Suprapubic skin (tissue), 4 donors: ENCODE measurements at places on chromosomes 13 and 19. TPM values are rescaled to one million over a fixed set of nuclear protein-coding genes. Genes with fewer than 3 reads are reported as not detected.

DNA sequence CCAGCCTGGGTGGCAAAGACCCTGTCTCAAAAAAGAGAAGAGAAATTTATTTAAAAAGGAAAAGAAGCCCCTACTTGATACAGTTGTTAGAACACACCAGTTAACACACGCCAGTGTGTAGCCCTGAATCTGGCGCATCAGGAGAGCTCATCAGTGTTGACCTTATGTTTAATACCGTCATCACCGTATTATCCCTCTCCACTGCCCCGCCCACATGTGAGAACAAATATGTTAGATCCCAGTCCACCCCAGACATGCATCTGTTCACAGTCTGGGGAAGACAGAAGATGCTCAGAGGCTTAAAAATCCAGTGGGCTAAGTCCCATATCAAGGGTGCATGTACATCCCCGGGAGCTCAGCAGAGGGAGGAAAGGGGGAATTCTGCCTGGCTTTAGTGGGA is 155.2 kb downstream of the DPF1 start:
- no peak overlapping the region for H3K4me3 ChIP-seq
- DNase-seq: no peak
- H3K27me3 ChIP-seq: no peaks in the 10 kb centered on the region
- peaks cover 3% of the 10 kb centered on the region for H3K36me3 ChIP-seq
- no peak overlapping the region for H3K27ac ChIP-seq
- no peaks in the 10 kb centered on the region for H3K4me1 ChIP-seq

DNA sequence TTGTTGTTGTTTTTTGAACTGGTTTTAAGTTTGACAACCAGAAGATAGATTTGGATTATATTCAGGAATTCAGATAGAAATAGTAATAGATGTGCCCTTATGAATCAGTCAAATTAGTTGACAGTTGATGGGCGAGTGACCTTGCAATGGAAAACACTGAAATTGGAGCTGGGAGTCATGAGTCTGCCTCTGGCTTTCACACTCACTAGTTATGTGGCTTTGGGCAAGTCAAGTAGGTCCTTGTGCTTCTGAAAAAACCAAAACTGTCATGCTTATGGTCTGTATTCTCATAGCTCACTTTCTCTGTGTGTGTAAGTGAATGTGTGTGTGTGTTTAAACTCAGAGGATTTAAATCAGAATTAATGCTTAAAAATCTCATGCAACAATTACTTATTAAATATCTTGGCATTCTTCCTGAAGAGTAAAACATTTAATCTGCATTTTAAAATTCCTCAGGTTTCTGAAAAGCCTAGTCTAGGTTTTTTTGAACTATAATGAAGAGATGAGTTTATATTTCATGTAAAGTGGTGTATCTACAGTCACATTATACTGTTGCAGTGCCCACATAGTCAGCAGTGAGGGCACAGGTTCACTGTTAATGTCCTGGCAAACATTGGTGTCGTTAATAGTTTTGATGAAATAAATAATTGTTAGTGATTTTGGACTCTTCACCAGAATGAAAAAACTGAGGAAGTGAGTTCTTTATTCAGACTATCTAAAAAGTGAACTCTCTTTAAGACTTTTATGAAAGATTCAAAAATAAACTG is 32.5 kb downstream of the UCHL3 start:
- no peaks in the 10 kb centered on the region for H3K4me1 ChIP-seq
- H3K27ac ChIP-seq: no peak overlapping the region
- H3K4me3 ChIP-seq: no peak overlapping the region
- H3K27me3 ChIP-seq: no peaks in the 10 kb centered on the region

CLC gene
- total RNA-seq: not detected

DNA sequence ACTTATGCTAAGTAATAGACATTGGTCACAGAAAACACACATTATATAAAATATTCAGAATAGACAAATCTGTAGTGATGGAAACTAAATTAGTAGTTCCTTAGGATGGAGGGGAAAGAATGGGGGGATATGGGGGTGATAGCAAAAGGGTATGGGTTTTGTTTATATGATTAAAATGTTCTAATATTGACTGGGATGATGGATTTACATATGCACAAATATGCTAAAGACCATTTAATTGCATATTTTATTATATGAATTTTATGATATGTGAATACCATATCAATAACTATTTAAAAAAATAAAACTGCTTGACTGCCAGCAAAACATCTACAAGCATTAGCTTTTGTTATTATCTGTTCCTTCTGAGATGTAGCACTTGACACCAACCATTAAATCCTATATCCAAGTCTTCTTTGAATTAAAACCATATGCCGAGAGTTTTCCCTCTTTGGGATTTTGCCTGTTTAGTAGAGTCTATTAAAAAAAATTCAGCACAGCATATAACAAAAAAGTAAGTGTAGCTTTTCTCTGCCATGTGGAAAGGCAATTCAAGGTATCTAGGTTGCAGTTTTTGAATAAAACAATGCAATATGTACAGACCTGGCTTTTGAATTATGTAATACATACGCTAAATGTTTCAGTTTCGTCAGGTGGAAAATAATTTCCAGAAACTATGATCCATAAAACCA is 2584.1 kb upstream of the PCDH20 start:
- H3K27ac ChIP-seq: no peak overlapping the region
- H3K27me3 ChIP-seq: no peaks in the 10 kb centered on the region
- no peaks in the 10 kb centered on the region for H3K4me1 ChIP-seq
- H3K36me3 ChIP-seq: no peaks in the 10 kb centered on the region
- no peak overlapping the region for H3K4me3 ChIP-seq

PNMA8A gene
- 1.7 TPM for total RNA-seq

- no peak overlapping the region for H3K4me3 ChIP-seq
- no peaks in the 10 kb centered on the region for H3K27me3 ChIP-seq
- H3K4me1 ChIP-seq: no peaks in the 10 kb centered on the region
- no peak overlapping the region for H3K27ac ChIP-seq
- DNase-seq: no peak
Observed at GRCh38 chr13:37273836-37274235, 168.4 kb upstream of the CSNK1A1L start.

DNA sequence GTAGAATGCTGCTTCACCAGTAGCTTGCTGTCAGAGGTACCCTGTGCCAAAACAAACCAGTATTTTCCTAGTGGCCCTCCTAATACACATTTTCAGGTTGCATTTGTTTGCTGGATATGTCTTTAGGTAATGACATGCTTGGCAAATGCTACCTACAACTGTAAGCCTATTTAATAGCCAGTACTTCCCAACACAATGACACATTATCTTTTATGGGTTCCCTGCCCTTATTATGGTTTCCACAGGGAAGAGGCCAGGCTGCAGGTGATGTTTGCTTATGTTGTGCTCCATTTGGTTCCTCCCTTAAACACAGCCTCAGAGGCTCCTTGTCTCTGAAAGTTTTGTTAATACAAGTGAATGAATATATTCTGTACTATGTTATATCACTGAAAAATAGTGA is 24.7 kb downstream of the FRY start:
- no peaks in the 10 kb centered on the region for H3K36me3 ChIP-seq
- H3K27ac ChIP-seq: no peak overlapping the region
- no peaks in the 10 kb centered on the region for H3K4me1 ChIP-seq
- no peak overlapping the region for H3K4me3 ChIP-seq
- DNase-seq: no peak

DNA sequence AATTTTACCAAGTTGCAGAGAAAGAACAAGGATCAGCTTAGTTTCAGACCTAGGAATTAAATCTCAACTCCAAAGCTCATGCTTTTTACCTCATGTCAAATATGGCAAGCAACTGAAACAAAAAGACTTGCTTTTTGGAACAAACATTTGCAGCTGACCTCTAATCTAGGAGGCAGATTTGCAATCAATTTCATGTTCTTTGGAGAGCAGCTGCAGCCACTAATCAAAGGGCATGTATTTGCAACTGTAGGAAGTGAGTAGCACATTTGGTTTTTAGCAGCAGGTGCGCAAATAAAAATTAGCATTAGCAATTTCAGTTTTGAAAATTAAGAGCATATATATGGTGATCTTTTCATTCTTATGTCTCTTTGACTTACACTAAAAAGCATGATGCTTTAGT is 459.3 kb upstream of the SLC10A2 start:
- H3K36me3 ChIP-seq: no peaks in the 10 kb centered on the region
- H3K4me3 ChIP-seq: no peak overlapping the region
- H3K4me1 ChIP-seq: no peaks in the 10 kb centered on the region
- no peak overlapping the region for H3K27ac ChIP-seq

GRCh38 chr19:17526922-17527321 is 15.5 kb downstream of the PGLS start:
- H3K4me1 ChIP-seq: peaks cover 8% of the 10 kb centered on the region
- peaks cover 11% of the 10 kb centered on the region for H3K27me3 ChIP-seq
- H3K4me3 ChIP-seq: no peak overlapping the region
- DNase-seq: no peak

DNA sequence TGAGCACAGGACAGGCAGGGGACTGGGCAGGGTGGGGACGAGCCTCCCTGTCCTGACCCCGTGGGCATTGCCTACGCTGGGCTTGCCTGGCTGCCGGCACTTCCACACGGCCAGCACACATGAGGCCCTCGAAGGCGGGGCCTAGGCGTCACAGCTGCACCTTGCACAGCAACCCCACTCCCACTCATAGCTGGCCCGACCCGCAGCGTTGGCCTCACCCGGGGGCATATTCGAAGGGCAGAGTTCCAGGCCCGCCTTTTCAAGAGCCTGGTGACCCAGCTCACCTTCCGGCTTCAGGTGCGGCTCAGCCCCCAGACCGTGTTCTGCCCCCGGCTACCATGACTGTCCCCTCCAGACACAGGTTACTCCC is 16.9 kb upstream of the PROZ start:
- no peak overlapping the region for H3K4me3 ChIP-seq
- no peak for DNase-seq
- no peaks in the 10 kb centered on the region for H3K4me1 ChIP-seq
- H3K36me3 ChIP-seq: no peaks in the 10 kb centered on the region
- H3K27me3 ChIP-seq: no peaks in the 10 kb centered on the region

- H3K27me3 ChIP-seq: no peaks in the 10 kb centered on the region
- DNase-seq: no peak
- H3K4me3 ChIP-seq: no peak overlapping the region
- peaks cover 74% of the 10 kb centered on the region for H3K36me3 ChIP-seq
- H3K4me1 ChIP-seq: peaks cover 18% of the 10 kb centered on the region
Observed at GRCh38 chr19:5588441-5588840, 20.7 kb upstream of the TINCR start.

- H3K27ac ChIP-seq: peak overlapping the region; percentile 87
- H3K36me3 ChIP-seq: no peaks in the 10 kb centered on the region
- peaks cover 79% of the 10 kb centered on the region for H3K4me1 ChIP-seq
- DNase-seq: no peak
- H3K4me3 ChIP-seq: peak overlapping the region; percentile 20
Observed at GRCh38 chr13:79492313-79492798, 11.4 kb downstream of the NDFIP2 start.

GRCh38 chr13:68714292-68714691 is 1393.3 kb upstream of the ATXN8OS start:
- H3K27ac ChIP-seq: no peak overlapping the region
- no peak for DNase-seq
- H3K4me1 ChIP-seq: no peaks in the 10 kb centered on the region
- H3K27me3 ChIP-seq: no peaks in the 10 kb centered on the region

GRCh38 chr13:99448546-99448945 is 52.7 kb upstream of the TM9SF2 start:
- no peaks in the 10 kb centered on the region for H3K36me3 ChIP-seq
- no peak for DNase-seq
- H3K27ac ChIP-seq: no peak overlapping the region
- H3K4me3 ChIP-seq: no peak overlapping the region
- H3K4me1 ChIP-seq: no peaks in the 10 kb centered on the region
- H3K27me3 ChIP-seq: no peaks in the 10 kb centered on the region

GRCh38 chr13:81658598-81659370 is 1317.9 kb upstream of the SPRY2 start:
- no peak overlapping the region for H3K27ac ChIP-seq
- no peaks in the 10 kb centered on the region for H3K27me3 ChIP-seq
- H3K4me1 ChIP-seq: no peaks in the 10 kb centered on the region
- no peak for DNase-seq
